ENCODE measurements at places on chromosomes 11 and 22.

DNA sequence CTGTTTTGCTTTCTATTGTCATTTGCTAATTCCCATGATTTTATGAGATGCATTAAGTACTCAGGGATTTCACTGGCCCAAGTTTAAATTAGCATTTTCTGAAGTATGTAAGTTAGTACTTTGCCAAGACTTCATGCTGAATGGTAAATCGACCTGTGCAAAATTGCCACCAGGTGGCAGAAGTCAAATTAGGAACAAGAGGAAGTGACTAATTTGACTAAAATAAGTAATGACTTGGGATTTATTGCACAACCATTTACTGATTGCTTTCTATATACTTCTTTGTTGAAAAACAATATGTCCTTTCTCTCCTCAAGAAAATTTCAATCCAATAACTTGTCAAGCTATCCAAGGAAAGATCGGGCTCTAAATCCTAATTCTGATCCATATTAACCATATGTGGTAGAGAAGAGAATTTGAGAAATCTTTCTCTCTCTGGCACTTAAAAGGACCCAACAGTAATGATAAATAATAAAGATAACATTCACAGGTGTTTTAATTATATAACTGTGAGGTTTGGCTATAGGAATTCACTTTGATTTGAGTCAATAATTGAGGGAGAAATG, 253.7 kb upstream of the CHORDC1 start:
- DNase-seq, result peak; percentile 59

DNA sequence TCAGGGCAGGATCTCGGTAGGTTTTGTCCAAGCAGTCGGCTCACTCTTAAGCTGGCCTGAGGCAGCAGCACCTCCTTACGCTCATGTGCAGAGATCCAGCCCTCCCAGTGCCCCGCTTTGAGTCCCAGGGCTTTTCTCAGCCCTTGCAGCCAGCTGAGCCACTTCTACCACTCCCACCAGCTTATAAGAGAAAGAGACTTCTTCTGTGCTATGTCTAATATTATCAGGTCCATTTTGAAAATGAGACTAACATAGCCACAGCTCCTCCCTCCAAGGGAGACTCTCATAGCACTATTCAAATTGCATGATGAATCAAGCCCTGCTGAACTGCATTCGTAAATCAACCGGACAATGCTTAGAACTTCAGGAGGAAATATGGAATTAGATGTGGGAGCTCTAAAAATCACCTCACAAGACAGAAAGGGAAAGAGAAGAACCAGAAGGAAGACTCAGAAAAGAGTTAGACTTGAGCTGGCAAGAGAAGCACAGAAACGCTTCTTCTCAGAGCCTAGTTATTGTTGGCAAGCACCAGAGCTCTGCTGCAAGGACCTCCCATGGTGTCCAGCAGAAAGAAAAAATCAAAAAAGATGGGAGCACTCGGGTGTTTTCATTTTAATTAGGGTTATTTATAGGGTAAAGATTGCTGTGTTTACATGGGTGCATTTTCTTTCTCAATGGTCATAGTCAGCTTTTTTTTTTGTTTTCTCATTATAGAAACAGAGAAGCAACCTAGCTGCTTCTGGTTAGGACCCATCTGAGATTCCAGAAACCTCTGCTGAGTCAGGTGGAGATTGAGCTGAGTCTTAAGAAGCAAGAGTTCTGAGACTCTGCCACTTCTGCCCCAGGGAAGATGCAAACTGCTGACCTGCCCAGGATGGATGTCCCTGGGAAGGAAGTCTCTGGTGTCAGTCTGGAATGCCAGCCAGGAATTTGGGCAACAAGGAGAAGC, 181.4 kb downstream of the ETS1 start:
- DNase-seq, result peak; percentile 72

DNA sequence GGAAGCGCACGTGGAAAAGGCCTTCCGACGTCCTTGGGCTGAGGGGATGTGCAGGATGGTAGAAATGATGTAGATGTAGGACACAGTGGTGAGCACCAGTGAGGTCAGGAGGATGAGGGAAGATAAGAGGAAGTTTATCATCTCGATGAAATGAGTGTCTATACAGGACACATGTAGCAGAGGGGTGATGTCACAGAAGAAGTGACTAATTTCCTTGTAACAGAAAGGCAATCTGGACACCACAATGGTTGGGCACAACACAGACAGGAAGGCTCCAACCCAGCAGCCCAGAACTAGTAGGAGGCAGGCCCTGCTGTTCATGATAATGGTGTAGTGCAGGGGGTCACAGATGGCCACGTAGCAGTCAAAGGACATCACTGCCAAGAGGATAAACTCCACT, 35.0 kb upstream of the OR6M1 start:
- DNase-seq, result no peak

- no peak for DNase-seq
Measured at GRCh38 chr11:95230810-95231126, 234 bp downstream of the SESN3 start.

DNA sequence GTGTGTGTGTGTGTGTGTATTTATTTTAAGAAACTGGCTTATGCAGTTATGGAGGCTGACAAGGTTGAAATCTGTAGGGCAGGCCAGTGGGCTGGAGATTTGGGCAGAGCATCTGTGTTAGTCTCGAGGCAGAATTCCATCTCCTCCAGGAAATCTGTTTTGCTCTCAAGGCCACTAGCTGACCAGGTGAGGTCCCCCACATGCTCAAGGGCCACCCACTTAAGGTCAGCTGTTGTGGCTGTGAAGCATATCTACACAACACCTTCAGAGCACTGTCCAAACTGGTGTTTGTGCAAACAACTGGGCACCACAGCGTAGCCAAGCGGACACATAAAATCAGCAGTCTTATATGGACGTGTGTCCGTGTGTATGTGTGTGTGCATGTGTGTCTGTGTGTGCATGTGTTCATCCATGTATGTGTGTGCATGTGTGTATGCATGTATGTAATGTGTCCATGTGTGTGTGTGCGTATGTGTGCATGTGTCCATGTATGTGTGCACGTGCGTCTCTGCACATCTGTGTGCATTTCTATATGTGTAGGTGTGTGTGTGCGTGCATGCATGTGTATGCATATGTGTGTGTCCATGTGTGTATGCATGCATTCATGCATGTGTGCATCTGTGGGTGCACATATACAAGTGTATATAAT, 400.9 kb downstream of the BRD1 start:
- no peak for DNase-seq

DNA sequence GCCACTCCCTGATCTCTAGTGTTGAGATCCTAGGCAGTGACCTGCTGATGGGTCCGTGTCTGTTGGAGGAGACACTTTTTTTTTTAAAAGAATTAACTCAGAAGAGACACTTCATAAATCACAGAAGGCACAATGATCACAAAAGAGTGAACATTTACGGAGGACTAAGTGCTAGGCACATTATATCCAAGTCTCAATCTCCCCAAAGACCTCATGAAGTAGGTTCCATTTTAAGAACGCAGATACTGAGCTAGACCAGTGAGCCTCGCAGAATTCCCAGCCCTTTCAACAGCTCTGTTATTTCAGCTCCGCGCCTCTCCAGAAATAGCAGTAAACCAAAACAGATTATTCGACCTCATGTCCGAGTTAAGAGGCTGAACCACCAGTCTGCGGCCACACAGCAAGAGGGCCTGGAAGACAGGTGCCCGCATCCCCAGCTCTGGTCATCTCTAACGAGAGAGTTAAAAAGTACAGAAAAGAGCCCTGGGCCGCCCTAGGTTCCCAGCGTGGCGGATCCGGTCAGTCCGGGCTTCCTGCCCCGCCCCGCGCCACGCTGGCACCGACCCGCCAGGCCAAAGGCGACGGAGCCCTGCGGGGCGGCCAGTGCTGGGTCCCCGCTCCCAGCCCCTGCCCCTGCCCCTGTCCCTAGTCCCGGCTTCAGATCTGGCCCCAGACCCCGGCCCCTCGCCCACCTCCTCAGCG, 612 bp downstream of the XBP1 start:
- peak; percentile 68 for DNase-seq

DNA sequence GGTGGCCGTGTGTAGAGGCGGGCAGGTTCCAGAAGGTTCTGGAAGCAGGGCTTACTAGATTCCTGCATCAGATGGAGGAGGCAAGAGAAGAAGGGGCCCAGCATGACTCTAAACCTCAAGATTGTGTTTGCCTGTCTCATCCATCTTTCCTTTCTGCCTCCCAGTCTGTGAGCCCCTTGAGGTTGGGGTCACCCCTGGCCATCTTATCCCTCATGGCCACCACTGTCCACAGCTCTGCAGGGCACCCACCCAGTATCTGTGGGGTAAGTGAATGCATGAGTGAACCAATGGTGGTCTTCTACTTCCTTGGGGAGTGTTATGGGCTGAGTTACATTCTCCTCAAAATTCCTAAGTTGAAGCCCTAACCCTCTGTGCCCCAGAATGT, 79.3 kb downstream of the MYEOV start:
- DNase-seq, result no peak

DNA sequence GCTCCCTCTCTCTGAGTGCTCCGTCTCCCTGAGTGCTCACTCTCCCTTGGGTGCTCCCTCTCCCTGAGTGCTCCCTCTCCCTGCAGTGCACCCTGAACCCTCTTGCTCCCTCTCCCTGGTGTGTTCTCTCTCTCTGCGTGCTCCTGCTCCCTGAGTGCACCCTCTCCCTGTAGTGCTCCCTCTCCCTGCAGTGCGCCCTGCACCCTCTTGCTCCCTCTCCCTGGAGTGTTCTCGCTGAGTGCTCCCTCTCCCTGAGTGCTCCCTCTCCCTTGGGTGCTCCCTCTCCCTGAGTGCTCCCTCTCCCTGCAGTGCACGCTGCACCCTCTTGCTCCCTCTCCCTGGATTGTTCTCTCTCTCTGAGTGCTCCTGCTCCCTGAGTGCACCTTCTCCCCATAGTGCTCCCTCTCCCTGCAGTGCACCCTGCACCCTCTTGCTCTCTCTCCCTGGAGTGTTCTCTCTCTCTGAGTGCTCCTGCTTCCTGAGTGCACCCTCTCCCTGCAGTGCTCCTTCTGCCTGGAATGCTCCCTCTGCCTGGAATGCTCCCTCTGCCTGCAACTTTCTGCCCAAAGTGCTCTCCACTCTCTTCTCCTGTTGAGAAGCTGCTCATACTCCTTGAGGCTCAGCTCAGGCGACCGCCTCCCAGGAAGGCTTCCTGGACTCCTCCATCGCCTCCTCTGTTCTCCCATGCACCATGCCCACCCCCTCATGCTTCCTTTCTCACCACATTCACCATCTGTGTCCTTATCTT, 48.4 kb upstream of the WNT7B start:
- no peak for DNase-seq

GRCh38 chr22:18062421-18062820, 15.4 kb upstream of the PEX26 start:
- no peak for DNase-seq

DNA sequence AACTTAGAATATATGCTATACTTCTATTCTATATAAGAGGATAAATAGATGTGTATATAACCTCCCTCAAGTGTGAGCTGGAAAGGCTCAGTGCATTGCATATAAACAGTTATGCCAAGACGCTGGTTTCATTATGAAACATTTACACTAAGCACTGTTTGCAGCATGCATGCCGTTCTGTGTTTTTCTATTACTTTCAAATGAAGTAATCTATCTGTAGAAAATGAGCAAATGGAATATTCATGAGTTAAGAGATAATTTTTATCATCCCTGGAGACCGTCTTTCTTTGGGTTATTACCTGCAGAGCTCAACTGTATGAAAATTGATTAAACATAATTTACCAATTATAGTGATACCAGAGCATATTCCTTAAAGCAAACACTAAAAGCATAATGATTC, 925.7 kb upstream of the CCDC90B start:
- no peak for DNase-seq

GRCh38 chr11:36066891-36067290, 123.0 kb downstream of the LDLRAD3 start:
- DNase-seq, result no peak

GRCh38 chr11:76658651-76659650, 11.6 kb downstream of the LRRC32 start:
- DNase-seq, result no peak

DNA sequence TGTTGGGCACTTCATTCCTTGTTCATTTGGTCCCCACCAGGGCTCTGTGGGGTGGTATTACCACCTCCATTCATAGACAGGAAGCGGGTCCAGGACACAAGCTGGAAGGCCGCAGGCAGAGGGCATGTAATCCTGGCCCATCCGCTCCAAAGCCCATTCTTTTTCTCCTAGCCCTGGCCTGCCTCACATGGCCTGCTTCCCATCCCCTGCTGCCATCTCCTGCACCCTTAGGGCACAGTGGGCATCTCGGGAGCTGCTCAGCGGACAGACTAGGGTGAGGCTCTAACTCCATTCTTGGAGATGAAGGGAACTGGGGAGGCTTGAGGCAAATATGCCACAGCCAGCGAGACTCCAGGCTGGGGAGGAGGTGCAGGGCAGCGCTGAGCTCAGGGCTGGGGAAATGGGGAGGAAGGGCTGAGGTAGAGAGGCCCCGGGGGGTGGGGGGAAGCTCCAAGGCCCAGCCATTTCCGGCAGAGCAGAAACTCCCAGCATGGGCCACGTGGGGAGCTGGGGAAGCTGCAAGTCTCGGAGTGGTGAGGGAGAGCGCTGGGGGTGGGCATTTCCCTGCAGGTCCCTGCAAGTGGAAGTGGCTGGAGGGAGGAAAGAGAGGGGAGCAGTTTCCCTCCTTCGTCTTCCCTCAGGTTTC, 14.3 kb upstream of the BCL9L start:
- peak; percentile 54 for DNase-seq
